Osteoblast (primary cell): ENCODE measurements at places on chromosomes 2 and 18. TPM values are rescaled to one million over a fixed set of nuclear protein-coding genes. Genes with fewer than 3 reads are reported as not detected.

DNA sequence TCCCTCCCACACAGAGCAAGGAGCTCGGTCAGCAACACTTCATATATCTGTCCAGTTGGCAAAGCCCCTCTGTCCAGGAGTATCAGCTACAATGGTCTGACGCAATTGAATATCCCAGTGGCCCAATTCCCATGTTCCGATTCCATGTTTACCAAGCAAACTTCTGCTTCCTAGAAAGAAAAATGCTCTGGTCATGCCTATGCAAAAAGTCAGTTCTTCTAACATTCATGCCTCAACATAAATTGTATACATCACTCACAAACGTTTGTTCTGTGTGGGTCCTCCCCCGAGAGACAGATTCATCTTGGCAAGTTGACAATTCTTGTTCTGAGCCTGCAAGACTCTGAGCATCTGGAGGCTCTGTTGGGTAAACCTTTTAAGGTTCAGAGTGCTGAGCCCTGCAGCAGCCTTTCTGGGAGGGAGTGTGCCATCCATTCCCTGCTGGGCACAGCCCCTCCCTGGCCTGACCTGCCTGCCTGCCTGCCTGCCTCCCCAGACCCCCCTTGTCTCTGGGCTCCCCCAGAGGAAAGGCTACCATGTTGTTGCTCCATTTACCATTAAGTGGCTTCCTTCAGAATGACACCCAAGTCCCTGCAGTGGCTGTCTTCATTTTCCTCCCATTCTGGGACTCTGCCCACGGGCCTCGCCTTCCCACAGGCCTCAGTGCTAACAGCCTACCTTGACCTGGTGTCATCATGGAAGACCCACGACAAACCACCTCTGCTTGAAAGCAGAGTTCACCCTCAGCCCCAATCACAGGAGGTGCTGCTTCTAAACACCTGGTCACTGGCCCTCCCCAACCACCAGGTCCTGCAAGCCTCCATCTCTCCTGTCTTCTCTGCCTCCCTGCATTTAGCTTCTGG is 37.6 kb upstream of the TAF1B start:
- DNase-seq: peak; percentile 79

DNA sequence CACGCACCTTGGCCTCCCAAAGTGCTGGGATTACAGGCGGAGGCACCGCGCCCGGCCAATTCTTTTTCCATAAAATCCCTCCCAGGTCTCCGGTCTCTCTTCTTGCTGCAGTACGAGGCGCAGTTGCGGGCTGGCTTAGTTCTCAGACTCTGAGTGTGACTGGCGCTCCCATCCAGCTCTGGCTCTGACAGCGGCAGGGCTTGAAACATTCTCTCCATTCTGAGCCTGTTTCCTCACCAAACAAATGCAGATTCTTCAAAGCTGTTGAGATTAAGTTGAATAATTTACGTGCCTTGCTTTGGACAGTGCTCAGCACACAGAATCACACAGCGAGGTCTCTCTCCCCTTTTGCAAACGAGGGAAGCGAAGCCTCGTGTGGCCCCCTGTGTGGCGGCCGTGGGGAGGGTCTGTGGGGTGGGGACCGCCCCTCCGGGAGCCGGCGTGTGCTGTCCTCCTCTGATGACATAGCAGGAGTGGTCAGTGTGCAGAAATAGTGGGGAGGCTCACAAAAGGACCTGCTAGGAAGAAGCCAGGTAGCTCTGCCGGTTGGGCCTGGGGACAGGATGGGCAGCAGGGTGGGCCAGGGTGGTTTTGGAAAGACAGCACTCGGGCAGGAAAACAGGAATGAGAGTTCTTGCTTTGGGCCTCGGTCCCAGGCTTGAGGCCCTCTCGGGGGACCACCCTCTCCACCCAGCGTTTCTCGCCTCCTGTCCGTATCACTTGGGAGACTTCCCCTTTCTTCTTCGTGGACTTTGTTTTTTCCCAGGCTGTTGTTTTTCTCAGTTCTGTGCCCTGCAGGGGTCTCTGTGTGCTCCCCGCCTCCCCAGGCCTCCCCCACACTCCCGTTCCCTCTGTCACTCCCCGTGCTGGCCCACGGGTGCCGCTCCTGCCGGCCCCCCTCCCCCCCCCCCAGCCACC is 75.0 kb downstream of the KCNG2 start:
- peak; percentile 44 for DNase-seq

DNA sequence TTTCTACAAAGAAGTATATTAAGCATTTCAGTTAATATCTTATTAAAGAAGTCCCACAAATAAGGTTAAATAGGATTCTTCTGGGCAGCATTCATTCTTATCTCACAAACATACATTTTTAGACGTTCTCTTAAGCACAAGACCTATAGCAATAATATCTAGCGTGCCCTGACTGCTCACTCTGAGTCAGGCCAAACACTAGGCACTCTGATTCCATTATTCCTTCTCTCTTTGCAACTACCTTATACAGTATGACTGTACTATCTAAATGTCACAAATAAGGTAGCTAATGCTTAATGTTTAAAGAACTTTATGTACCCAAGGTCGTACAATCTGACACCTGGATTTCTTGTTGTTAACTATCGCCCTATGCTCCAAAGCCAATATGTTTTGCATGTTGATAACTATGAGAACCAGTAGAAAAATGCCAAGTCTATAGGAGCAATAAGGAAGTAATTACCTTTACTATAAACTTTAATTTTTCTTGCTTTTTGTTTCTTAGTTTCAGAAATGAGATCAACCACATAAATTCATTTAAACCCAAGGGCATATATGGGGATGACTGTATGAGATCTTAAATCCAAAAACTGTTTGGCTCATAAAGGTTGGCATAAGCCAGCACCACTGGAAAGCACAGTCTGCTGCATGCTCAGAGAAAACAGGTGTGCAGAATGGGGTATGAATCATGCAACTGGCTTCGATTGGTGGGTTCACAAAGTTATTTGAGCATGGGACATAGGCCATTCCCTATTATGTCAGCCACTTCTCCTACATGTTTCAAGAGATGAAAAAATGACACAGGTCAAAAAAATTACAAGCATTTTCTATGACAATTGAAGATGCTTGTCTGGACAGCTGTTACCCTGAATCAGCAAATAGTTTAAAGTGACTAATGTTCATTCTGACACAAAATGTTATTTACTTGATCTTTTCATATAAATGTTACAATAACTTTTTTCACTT is 352.0 kb downstream of the IRS1 start:
- DNase-seq: no peak

- peak; percentile 96 for DNase-seq
Measured at GRCh38 chr2:171160956-171161740, 455 bp upstream of the TLK1 start.

GRCh38 chr2:46072101-46072820 is 224.9 kb upstream of the EPAS1 start:
- DNase-seq: no peak

Gene FNDC4
- total RNA-seq: 21.2 and 21.4 TPM in 2 replicates

Gene RTP5
- not detected in 2 replicates for total RNA-seq

Gene FAM161A
- total RNA-seq: 3.2 and 3.3 TPM in 2 replicates

Gene IMP4
- 54.8 and 55.7 TPM in 2 replicates for total RNA-seq

Gene FOSL2
- 64.5 and 86.9 TPM in 2 replicates for total RNA-seq

Gene IL1R2
- 0.36 and 0.88 TPM in 2 replicates for total RNA-seq
